Stimulated activated CD4-positive, alpha-beta T cell treated with anti-CD3 and anti-CD28 coated beads, Interleukin-2, amount 100 ng/mL, for 48 hours (primary cell): ENCODE measurements at places on chromosomes 2 and 18.

- no peak for DNase-seq
Measured at GRCh38 chr2:240557101-240557751, 562 bp downstream of the ANKMY1 start.

- no peak for DNase-seq
Measured at GRCh38 chr2:211730215-211730614, 808.4 kb downstream of the ERBB4 start.

DNA sequence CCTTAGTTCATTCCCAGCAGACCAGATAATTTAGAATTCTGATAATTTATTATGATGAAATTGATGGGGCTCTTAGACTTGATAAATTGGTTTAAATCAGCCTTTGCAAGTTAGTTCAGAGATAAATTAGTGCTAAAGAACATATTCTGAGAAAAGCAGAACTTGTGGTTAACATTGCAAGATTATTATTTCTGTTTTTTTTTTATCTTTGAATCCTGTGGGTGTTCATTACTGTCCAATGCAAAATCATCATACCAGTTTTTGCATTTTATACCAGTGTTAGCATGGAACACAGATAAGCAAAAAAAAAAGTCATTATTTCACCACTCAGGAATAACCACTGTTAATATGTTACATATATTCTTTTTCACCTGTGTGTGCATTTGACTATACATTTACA lies 9.1 kb downstream of the SEPTIN2 start:
- DNase-seq = no peak

DNA sequence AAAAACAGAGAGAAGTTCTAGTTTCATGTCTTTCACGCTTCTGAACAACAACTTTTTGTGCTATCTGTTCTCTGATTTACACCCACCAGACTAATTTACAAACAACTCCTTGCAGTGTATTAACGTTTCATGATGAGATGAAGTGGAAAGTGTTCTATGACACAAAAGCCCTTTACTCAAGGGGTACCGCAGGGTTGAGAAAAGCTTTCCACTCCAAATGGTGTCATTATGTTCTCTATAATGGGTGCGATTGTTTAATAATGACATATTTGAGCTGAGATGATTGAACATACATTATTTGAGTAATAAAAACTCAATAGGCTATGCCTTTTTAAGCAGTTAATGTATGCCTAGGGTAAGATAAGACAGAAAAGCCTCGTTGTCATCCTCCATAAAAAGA lies 76.3 kb downstream of the ACTR3 start:
- DNase-seq = no peak

- DNase-seq = no peak
Measured at GRCh38 chr2:120463527-120463926, 117.6 kb downstream of the INHBB start.

- DNase-seq = no peak
Measured at GRCh38 chr2:107336526-107336925, 450.6 kb upstream of the ST6GAL2 start.

DNA sequence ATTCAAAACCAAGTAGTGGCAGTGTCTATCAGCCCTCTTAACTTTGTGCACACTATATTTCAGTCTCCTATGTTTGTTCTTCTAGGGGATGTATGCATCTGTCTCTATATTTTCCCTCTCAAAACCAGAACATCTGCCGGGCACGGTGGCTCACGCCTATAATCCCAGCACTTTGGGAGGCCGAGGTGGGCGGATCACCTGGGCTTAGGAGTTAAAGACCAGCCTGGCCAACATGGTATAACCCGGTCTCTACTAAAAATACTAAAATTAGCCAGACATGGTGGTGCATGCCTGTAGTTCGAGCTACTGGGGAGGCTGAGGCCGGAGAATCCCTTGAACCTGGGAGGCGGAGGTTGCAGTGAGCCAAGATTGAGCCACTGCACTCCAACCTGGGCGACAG lies 9.9 kb upstream of the GAREM2 start:
- DNase-seq = no peak

DNA sequence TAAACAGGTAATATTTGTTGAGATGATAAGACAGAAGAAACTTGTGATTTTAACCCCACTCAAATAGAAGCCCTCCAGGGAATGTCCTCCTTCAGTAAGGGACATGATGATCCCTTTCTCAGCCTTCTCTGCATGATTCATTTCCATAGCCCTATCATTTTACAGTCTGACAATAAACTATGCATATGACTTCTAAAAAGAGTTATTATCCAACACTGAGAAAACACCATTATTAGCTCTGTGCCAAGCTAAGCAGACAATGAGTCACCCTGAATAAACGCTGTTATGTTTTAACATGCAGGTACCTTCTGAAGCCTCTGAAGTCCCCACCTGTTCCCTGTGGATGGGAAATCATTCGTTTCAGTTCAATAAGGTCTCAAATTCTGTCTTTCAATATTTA lies 54.7 kb downstream of the DTNB start:
- no peak for DNase-seq

- no peak for DNase-seq
Measured at GRCh38 chr2:163312713-163313112, 423.1 kb downstream of the FIGN start.

DNA sequence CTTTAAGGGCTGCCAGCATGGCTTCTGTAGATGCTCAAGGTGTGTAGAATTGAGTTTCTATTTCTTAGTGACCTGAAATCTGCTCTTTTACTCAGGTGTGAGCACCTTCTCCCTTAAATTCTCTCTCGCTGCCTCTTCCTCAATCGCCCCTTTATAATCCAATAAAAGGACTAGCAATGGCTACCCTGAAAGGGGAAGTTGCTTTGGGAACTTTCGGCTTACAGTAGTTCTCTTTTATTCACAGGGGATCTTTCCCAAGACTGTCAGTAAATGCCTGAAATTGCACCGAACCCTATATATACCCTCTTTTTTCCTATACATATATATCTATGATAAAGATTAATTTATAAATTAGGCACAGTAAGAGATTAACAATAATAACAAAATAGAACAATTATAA lies 121.8 kb downstream of the ACTR3 start:
- no peak for DNase-seq

GRCh38 chr2:14023558-14023957 lies 609.0 kb upstream of the LRATD1 start:
- no peak for DNase-seq

DNA sequence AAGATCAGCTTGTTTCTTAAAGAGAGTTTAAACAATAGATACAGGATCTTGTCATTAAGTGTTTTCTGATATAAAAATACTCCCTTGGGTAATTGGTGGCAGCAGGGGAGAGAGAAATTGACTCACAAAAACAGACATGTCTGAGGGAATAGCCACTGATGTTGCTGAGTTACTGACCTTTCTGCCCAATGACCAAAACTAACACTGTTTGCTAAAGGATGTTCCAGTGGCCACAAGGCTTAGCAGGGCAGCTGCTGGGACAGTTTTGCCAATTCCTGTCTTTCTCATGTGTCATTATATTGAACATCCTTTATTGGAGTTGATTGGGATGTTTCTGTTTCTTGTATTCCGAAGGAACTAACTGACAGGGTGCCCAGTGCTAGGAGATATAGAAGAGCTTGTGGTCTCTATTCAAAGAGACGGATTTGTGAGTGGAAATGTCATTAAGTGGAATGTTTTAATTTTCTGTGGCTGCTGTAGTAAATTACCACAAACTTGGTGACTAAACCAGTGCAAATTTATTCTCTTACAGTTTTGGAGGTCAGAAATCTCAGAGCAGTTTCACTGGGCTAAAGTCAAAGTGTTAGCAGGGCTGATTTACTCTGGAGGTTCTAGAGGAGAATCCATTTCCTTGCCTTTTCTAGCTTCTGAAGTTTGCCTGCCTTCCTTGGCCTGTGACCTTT lies 124.8 kb upstream of the RMDN2 start:
- DNase-seq = no peak

DNA sequence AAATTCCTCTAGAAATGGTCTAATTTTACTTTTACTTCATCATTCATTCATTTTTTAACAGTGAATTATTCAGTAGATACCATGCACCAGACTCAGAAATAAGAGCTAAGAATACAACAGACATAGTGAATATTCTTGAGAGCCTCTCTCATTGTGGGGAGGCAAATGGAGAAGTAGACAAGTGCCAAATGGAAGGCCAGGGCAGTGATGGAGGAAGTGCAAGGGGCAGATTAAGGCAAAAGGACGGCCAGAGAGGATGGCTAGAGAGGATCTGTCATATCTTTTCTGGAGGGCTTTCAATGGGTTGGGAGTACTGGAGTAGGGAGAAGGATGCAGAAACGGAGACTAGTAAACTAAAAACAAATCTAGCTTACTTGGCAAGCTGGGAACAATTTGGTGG lies 19.0 kb upstream of the RMDN2 start:
- DNase-seq = no peak

GRCh38 chr2:55099878-55100820 lies 49.9 kb upstream of the RTN4 start:
- no peak for DNase-seq

DNA sequence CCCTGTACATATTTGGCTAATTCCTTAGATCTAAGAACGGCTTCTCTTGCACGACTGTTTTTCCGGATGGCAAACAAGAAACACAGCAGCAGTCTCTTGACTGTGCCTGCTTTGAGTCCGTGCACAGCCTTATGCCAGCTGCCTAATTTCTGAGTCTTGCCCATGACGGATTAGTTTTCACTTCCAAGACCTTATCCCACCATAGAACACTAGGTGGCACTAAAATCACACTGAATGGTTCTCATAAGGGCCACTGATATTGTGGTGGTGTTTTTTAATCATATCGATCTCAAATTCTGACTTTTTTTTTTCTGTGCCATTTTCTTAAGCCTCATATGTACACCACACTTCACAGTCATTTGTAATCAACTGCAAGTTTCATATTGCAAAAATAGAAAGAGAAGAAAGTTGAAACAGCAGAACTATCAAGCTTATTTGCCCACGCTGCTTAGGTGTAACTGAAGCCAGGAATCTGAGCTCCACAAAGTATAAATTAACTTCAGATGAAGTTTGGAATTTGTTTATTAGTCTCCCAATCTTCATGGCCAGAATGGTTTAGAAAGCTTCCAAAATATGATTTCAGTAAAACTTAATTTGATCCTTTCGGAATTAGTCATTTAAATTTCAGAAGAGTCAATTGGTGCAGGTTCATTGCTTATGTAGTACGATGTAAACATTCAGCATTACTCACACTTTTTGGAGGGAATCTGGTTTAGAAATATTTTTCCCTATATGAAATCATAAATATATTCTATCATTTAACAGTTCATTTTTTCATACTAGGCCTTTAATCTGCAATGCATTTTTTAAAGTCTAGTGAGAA lies 45.5 kb upstream of the SCN7A start:
- DNase-seq = peak; percentile 9

DNA sequence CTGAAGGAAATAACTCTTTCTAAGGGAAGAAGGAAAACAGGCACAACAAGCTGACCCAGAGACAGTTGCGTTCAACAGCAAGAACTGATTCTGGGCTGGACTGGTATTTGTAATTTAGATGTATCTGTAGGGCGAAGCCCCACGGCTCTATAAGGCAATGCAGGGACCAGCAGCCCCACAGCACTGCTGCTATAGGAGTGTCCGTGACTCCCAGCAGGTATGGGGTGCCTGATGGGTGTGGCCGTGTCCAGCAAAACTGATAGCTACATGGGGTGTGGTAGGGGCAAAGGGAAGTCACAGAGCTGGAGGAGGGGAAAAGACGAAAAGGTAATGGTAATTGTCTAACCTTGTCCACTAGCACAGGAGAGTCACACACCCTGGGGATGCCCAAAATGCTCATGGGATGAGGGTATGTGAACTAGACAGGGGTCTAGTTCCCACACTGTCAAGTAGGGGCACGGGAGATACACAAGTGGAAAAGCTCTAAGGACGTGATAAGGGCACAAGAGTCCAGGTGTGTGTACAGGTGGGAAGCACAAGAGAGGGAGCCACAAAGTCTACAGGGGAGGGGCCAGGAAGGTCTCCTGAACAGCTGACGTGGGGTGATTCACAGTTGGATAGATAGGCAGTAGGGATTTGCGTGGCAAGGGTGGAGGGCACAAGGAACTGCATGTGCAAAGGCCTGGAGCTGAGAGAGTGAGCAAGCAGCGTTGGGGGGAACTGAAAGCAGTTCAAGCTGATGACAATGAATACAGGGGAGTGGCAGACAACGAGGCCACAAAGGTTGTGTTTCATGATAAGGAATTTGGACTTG lies 48.5 kb upstream of the ASPRV1 start:
- DNase-seq = no peak

- DNase-seq = no peak
Measured at GRCh38 chr2:143679617-143680016, 550.4 kb downstream of the ARHGAP15 start.

GRCh38 chr18:79879566-79879965 lies 71.9 kb downstream of the SLC66A2 start:
- DNase-seq = no peak

- DNase-seq = no peak
Measured at GRCh38 chr2:113768770-113769169, 12.3 kb upstream of the SLC35F5 start.

GRCh38 chr18:71743634-71744033 lies 800.5 kb downstream of the CBLN2 start:
- no peak for DNase-seq

GRCh38 chr18:79275992-79276391 lies 119.7 kb upstream of the NFATC1 start:
- DNase-seq = no peak

DNA sequence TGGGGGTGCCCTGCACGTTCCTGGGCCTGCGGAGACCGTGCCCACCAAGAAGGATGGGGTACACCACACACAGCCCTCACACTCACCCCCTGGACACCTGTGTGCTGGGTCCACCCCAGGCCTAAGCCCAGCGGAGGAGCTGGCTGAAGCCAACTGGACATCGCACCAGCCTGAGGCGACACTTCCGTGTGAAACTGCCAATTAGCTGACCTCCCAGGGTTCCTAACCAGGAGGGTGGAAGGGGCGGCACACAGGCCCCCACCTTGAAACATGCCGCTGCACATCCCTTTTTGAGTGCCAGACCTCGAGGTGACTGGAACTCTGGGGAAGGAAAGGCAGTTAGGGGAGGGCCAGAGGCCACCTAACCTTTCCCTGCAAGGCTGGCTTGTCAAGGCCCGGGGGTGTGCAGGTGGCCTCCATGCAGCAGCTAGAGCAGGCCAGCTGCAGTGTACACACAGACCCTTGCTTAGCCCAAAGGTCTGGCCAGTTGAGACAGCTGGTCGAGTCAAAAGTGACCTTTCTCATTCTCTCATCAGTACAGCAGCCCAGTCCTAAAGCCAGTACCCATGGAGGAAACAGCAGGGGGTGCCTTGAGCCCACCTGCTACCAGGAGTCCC lies 4.5 kb downstream of the STK25 start:
- no peak for DNase-seq

DNA sequence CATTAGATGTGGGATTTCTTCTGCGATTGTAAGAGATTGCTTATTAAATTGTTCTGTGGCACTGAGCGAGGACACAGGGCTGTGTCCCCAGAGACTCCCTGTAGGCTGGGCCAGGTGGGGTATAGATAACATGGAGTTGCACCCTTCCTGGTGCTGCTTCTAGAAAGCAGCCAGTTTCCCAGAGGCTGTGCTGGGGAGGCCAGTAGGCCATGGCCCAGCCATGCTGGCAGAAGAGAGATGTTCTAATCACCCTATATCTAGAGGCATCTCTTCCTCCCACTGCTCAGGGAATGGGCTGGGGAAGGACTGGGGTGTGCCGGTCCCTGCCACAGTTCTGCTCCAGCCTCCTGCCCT lies 66.9 kb downstream of the HS1BP3 start:
- DNase-seq = no peak

- DNase-seq = no peak
Measured at GRCh38 chr2:19009510-19009909, 348.9 kb downstream of the OSR1 start.
